Renal cortex interstitium (tissue), 15 donors: ENCODE measurements at places on chromosomes 5 and 9.

GRCh38 chr5:17228821-17229291, 11.4 kb downstream of the BASP1 start:
- DNase-seq, result no peak

- DNase-seq, result no peak
These were observed 208.8 kb downstream of the ERCC6L2 start for GRCh38 chr9:96084331-96084734.

DNA sequence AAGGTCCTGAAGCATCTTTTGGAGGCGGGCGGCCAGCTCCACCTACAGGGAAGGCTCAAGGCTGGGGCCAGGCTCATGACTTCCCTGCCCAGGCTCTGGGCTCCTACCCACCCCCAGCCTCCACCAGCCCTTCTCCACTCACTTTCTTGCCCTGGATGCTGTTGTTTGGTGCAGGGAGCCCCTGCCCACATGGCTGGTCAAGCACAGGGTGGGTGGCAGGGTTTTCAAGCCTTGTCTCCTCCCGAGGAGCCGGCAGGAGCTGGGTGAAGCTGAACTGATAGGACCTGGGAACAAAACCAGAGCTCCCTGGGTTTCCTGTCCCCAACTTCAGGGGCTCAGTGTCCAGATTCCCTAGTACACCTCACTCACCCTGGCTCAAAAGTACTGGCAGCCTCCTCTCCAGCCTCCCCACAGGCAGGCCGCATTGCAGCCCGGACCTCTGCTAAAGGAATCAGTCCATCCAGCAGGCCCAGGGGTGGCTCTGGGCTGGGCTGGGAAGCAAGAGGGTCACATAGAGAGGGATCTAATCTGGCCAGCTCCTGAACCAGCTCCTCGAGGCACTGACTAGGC, 6.9 kb downstream of the SHROOM1 start:
- DNase-seq, result no peak

DNA sequence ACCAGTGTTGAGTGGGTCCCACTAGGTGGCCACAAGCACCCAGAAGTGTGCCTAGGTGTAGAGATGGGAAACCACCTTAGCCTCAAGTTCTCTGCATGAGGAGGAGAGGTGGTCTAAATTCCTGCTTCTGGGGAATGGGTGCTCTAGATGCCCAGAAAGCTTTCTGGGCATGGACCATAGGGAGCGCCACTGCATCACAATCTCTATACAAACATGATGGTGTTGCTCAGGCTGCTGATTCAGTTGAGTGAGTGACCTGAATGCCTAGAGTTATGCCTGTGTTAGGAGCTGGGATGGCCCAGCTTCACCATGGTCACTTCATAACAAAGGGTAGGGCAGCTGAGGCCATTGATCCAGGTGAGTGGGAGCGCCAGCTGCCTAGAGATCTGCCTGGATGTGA, 667.9 kb upstream of the ARRDC3 start:
- DNase-seq, result no peak

- no peak for DNase-seq
These were observed 64.1 kb downstream of the PDE4D start for GRCh38 chr5:59829386-59829785.

GRCh38 chr9:10613419-10613818, 617 bp upstream of the PTPRD start:
- DNase-seq, result no peak

- no peak for DNase-seq
These were observed 115.8 kb downstream of the EMB start for GRCh38 chr5:50325237-50325832.
